ENCODE measurements at places on chromosomes 12 and 14.

- peak; percentile 35 for DNase-seq
These were observed 123.1 kb downstream of the NPAS3 start for GRCh38 chr14:33061667-33062325.

DNA sequence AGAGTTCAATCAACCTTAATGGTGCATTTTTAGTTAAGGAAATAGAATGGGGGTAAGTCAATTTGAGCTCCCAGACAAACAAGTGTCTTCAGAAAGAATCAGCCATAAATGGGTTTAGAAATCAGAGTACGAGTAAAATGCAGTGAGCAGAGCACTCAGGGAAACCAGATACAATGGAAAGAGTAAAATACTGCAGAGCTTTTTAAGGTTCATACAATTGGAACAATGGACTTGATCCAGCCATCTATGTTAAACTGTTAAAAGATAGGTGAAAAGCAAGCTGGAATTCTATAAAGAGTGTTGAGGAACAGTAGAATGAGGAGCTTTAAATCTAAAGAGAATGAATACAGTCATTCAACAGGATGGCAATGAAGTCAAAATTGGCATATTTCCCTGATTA lies 23.8 kb upstream of the PCNX4 start:
- DNase-seq, result no peak

DNA sequence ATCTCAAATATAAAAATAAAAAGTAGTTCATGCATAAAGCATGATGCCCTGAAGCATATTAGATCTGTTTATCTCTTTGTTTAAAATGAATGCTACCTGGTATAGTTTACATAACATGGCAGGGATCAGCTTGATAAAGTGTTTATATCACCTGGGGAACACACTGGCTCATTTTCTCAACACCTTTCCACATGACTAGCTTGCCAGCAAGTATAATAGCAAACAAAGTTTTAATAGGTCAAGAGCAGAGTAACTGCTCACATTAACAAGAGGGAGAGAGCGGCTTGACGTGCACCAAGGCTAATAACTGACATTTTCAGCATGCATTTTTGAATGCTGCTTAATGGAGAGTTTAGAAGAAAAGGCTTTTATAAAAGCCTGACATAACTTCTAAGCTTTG lies 246.4 kb downstream of the EGLN3 start:
- peak; percentile 59 for DNase-seq

DNA sequence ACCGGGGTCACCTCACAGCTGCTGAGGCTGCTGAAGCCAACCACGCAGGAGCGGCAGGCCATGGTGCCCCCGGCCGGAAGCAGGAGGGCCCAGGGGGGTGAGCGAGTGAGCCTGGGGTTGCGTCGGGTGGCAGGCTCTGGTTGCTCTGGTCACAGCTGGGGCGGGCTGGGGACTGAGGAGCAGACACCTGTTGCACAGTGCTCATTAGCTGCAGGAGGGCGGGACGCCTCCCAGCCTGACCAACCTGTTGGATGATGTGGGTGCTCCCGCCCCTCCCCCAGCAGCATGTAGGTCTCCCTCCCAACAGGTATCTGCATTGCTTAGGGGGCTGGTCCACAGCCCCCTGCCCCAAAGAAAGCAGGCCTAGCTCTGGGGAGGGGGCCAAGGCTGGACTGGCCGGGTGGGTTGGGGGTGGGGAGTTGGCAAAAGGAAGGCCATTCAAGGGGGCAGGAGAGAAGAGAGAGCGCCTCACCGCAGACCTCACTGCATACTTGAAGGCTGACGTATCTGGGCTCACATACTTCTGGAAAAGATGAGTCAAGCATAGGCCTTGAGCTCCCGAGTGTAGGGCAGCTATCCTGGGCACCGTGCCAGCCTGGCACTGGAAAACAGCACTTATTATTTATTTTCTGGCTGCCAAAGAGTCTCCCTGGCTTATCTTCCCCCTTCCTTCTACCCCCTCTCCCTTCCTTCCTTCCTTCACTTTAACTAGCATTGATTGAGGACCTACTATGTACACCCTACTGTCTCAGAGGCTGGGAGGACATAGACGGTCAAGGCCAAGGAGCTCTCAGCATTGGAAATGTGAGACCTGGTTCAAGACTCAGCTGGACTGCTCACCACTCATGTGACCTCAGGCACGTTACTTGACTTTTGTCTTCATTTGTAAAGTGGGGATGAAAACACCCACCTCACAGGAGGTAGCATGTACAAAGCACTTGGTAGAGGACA lies at the start of gene KRT80:
Gene KRT80 (minus strand): TSS at position 174 of the 951 bp plus-strand sequence. CDS start 112 bp downstream, at position 62.
- DNase-seq, result peak; percentile 85

DNA sequence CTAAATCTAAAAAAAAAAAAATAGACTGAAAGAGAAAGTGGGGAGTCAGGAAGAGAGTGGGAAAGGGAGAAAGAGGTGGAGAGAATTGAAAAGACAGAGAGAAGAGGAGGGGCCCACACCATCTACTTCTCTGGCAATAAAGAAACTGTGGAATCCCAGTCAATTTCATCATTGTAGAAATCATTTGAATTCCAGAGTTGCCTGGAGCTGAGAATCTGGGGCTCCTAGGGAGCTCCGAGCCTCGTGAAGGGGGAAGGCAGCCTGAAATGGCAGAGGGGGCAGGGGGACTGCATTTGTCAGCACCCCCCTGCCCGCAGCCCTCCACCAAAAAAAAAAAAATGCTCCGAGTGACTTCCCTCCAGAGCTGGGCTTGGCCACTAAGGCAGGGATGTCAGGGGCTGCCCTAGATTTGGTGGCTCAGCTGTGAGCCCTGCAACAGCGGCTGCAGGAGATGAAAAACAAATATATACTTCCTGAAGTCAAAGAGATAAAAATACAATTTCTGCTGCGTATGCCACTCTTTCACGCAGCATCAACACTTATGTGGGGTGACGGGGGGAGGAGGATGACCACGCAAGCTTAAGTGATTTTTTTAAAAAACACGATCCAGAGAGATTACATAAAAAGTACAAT lies 80.5 kb downstream of the BCL11B start:
- DNase-seq, result no peak

GRCh38 chr14:35632676-35633075 lies 98.7 kb downstream of the INSM2 start:
- DNase-seq, result peak; percentile 67

- DNase-seq, result no peak
These were observed 650 bp upstream of the PTGER2 start for GRCh38 chr14:52313462-52313861.

- DNase-seq, result peak; percentile 79
These were observed 44.0 kb upstream of the SINHCAF start for GRCh38 chr12:31369712-31370521.

DNA sequence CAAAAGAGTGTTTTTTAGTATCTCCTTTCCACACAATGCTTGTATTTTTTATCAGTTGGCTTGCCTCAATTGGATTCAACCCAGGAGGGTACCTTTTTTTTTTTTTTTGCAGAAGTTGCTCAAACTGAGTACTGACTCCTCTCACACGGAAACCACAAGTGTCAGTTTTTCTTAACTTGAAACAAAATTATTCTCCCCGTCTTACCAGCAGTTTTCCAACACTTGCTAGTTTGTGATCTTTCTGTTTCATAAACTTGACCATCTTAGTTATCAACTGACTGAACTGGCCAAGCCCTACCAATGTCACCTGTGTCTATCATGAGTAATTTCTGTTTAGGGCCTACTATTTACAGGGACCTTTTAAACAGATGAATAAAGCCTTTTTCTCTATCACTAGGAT lies 34.1 kb upstream of the ITPR2 start:
- no peak for DNase-seq

- DNase-seq, result no peak
These were observed 19.7 kb upstream of the FAM222A start for GRCh38 chr12:109693653-109694600.

DNA sequence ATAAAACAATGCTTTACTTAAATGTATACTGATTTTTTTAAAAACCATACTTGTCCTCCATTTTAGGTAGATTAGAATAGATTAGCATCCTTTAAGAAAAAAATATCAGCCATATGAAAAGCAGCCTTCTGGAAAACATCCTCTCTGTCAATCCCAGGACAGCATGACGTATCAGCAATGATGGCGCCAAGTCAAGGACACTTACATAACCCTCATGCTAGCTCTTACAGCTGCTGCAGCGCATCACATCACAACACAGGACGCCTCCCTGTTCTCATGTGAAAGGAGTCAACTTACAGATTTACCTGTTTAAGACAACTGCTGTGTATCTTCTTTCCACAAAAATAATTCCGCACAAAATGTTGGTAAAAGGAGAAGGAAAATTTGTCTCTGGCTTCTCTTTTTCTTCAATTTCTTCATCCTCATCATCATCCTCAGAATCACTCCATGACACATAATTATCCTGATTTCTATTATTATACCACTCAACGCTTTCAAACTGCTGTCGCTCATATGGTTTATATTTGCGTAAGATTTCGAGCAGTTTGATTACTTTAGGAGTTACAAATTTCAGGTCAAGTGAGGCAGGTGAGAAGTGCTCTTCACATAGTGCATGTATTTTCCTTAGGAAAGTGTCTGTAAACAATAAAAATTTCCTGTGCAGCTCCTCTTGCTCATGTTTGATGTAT lies 33.3 kb downstream of the DICER1 start:
- DNase-seq, result no peak

DNA sequence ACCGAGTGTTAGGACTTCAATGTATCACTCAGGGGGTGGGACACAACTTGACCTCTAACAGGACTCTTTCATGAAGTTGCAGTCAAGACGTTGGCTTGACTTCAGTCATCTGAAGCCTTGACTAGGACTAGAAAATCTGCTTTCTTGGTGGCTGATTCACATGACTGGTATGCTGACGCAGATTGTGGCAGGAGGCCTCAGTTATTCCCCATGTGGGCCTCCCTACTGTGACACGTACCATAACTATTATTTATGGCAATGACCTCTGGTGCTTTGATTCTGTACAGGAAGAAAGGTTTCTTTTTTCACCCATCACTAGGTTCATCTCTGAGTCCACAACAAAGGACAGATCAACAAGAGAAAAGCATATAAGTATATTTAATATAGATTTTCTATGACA lies 270.4 kb downstream of the NEDD1 start:
- DNase-seq, result no peak

GRCh38 chr14:51398898-51399297 lies 158.9 kb downstream of the TMX1 start:
- DNase-seq, result no peak

DNA sequence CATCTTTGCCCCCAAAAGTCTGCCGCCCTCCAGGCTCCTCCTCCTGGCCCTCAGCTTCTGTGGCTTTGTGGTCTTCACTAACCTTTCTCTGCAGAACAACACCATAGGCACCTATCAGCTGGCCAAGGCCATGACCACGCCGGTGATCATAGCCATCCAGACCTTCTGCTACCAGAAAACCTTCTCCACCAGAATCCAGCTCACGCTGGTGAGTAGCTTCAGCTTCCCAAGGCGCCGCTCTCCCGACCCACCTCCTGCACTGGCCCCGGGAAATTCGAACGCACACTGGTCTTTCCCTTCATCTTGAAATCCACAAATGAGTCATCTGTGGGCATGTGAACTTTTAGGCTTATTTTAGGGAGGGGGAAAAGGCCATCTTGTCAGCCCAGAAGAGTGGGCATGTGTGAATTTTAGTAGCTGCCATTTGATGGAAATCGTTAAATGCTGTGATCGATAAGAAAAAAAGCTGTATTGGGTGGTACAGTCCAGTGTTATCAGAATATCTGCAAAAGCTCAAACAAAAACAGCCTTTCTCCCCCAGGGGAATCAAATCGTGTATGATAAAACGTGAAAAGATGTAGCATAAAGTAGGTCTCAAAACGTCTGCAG lies 700 bp downstream of the SLC35E3 start:
- peak; percentile 12 for DNase-seq

GRCh38 chr14:63287666-63288483 lies 30.9 kb downstream of the GPHB5 start:
- DNase-seq, result no peak

DNA sequence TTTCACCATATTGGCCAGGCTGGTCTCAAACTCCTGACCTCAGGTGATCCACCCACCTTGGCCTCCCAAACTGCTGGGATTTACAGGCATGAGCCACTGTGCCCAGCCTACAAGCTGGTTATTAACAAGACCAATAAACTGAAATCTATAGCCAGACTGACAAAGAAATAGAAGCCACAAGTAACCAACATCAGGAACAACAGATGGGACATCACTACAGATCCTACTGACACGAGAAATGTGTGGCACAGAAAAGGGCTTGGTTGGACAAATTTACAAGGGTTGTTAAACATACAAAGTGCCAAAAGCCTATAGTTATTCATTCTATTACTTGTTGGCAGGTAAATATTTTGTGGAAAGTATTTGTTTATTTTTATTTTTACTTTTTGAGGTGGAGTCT lies 11.6 kb downstream of the MTA1 start:
- no peak for DNase-seq

DNA sequence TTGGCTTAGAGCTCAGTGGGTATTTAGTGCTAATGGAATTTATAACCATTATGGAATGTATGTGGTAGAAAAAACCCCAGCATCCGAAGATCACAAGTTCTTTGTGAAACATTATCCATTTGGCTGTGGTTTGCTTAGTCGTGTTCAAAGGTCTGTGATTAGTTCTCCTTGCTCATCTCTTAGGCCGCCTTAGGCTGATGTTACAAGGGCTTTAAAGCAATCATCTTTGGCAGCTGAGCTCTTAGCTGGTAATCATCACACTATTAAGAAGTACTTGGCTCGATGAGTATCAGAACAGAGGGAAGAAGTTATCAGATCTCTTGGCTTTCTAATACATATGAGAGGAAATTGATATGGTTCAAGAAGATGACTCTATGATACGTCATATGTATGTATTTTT lies 124.1 kb upstream of the E2F7 start:
- no peak for DNase-seq

DNA sequence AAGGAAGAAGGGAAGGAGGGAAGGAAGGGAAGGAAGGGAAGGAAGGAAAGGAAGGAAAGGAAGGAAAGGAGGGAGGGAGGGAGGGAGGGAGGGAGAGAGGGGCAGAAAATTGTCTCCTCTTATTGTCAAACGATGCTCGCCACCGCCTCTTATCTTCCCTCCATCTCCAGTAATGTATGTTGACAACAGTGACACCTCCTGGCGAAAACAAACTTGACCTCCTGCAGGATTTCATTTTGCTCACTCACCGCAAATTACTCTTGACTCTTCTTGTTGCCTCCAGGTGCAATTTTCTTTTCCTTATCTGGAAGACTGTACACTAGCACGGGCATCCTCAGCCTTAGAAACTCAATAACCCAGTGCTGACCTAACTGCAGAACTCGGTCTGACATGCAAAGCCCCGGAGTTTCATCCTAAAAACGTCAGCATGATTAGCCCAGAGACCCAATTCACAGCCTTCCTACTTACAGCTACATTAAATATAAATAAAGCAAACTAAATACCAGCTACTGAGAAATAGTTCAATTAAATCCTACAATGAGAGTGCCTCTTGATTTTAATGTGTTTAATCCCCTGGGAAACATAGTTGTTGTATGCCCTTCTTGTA lies 512.4 kb upstream of the TMPO start:
- peak; percentile 82 for DNase-seq

Measured in NCI-H774 (cell line).